T-helper 17 cell (primary cell): ENCODE measurements at places on chromosomes 1 and 21. TPM values are rescaled to one million over a fixed set of nuclear protein-coding genes. Genes with fewer than 3 reads are reported as not detected.

GRCh38 chr1:232831895-232832294 lies 26.7 kb downstream of the MAP10 start:
- H3K36me3 ChIP-seq = no peaks in the 10 kb centered on the region
- H3K4me3 ChIP-seq = no peak overlapping the region
- H3K27ac ChIP-seq = no peak overlapping the region
- H3K27me3 ChIP-seq = peaks cover 32% of the 10 kb centered on the region

- no peaks in the 10 kb centered on the region for H3K36me3 ChIP-seq
- no peak overlapping the region for H3K4me3 ChIP-seq
- peaks cover 19% of the 10 kb centered on the region for H3K27me3 ChIP-seq
- no peak for DNase-seq
- H3K27ac ChIP-seq = no peak overlapping the region
- no peaks in the 10 kb centered on the region for H3K4me1 ChIP-seq
Observed at GRCh38 chr1:115225993-115226685, 111.9 kb downstream of the NGF start.

DNA sequence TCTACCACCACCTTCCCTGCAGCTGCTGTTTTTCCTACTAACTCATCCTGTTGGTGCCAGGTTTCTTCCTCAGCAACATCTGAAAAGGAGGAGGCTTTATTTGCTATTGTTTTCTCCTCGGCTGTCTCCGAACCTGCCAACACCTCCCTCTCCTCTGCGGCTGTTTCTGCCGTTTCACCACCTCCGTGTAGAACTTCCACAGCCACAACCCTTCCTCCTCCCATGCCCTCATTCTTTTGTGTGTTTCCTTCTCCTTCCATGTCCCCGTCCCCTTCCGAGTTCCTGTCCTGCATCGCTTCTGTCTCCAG lies 59.0 kb upstream of the LRRC53 start:
- peaks cover 9% of the 10 kb centered on the region for H3K27me3 ChIP-seq
- DNase-seq = no peak
- H3K4me3 ChIP-seq = no peak overlapping the region
- H3K27ac ChIP-seq = no peak overlapping the region

CD164L2 gene
- not detected for total RNA-seq

FMN2 gene
- total RNA-seq = not detected

- no peak for DNase-seq
- H3K27ac ChIP-seq = no peak overlapping the region
- H3K27me3 ChIP-seq = no peaks in the 10 kb centered on the region
- no peaks in the 10 kb centered on the region for H3K36me3 ChIP-seq
- no peak overlapping the region for H3K4me3 ChIP-seq
- H3K4me1 ChIP-seq = peaks cover 12% of the 10 kb centered on the region
Observed at GRCh38 chr1:165879946-165880345, 52.5 kb downstream of the UCK2 start.

DNA sequence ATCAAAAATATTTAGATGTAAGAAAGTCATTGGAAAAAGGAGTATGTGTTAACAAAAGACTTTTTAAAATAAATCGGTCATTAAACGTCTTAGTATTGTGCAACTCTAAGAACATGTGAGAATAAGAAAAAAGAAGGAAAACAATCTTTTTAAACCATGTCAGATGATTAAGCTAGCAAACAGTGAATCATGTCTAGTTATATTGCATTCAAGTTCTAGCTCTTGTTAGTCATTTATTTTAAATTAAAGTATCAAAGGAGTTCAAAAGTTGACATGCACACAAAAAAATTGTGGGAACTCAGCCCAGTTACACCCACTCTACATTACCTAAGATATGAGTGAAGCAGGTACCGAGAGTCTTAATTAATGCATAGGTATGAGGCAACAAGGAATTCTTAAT lies 9.8 kb downstream of the FRRS1 start:
- H3K4me3 ChIP-seq = no peak overlapping the region
- no peak overlapping the region for H3K27ac ChIP-seq
- peaks cover 3% of the 10 kb centered on the region for H3K4me1 ChIP-seq
- H3K36me3 ChIP-seq = no peaks in the 10 kb centered on the region

DNA sequence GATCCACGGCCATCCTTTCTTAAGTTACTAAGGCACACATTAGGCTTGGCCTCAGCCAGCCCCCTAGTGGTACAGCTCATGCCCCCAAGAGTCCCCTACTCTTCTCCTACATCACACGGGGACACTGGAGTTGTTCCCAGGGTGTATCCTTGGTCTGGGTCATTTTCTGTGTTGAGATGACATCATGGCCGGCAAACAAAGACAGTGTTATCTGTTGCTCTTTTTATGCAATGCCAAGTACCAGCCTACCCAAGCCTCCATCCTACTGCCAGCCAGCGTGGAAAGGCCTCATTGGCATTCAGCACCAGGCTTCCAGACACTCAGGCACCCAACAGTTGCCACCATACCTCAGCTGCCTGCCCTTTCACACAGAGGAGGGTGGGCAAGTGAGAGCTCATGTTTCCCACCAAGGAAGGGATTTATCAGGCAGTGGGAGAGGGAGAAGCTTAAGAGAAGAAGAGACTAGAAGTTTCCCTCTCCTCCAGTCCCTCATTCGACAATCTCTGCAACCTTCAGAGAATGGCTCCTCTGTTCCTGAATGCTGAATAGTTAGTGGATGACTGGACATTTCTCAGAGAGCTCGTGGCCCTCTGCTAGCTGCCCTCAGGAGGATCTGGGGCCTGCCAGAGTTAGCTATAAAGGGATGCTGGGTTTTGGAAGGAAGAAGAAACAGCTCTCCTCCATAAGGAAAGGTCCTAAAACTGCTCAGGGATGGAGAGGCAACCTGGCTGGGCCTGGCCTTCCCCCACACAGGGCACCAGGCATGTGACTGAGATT lies 17.7 kb downstream of the CBR1 start:
- no peak for DNase-seq
- no peak overlapping the region for H3K4me3 ChIP-seq
- H3K27ac ChIP-seq = peak overlapping the region; percentile 47

GRCh38 chr1:39733161-39733560 lies 5.5 kb upstream of the PPIE start:
- H3K27ac ChIP-seq = no peak overlapping the region
- H3K4me1 ChIP-seq = no peaks in the 10 kb centered on the region
- peaks cover 7% of the 10 kb centered on the region for H3K36me3 ChIP-seq
- H3K27me3 ChIP-seq = peaks cover 69% of the 10 kb centered on the region
- H3K4me3 ChIP-seq = no peak overlapping the region

CASQ1 gene
- not detected for total RNA-seq

- DNase-seq = no peak
- H3K27me3 ChIP-seq = peaks cover 32% of the 10 kb centered on the region
- H3K27ac ChIP-seq = no peak overlapping the region
- H3K4me3 ChIP-seq = no peak overlapping the region
Observed at GRCh38 chr1:245409341-245410195, 254.8 kb downstream of the KIF26B start.

LEFTY1 gene
- total RNA-seq = 0.68 TPM

LEPROT gene
- 14.7 TPM for total RNA-seq

PHC2 gene
- 33.0 TPM for total RNA-seq

DNA sequence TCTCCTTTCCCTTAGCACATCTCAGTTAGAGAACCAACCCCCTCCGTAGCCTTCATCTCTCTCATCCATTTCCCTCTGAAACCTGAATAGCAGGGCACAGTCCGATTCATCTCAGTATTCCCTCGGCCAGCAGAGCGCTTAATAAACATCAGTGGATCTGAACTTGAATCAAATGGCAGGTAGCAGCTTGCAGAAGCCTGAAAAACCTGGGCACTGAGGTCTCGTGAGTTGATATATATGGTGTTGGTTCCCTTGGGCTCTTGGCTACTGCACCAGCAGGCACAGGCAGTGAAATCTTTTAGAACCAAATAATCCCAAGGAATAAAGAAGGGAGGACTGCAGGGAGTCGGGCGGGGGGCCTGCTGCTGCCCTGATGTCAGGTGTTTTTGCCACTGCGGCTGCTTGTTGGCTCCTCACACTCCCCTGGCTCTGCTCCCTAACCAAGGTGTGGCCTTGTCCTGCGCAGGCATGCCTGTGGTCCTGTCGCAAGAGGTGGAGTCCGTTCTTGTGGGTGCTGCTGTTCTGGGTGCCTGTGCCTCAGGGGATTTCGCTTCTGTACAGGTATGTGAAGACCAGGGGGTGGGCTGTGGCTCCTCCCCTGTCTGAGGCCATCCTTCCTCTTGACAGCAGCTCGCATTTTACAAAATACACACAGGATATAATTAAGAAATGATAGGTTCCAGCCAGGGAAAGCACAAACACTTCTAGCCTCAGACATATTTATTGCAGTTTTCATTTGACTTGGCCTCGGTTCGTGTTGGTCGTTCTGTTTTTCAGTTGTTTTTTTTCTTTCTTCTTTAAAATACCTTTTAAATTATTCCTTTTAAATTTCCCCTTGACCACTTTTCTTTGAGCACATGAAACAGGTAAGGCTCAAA lies 140.9 kb upstream of the HOOK1 start:
- peaks cover 6% of the 10 kb centered on the region for H3K4me1 ChIP-seq
- H3K4me3 ChIP-seq = no peak overlapping the region
- no peaks in the 10 kb centered on the region for H3K27me3 ChIP-seq
- peaks cover 4% of the 10 kb centered on the region for H3K36me3 ChIP-seq
- no peak for DNase-seq

TCHH gene
- 0.05 TPM for total RNA-seq

- peak overlapping the region; percentile 88 for H3K4me3 ChIP-seq
- no peaks in the 10 kb centered on the region for H3K27me3 ChIP-seq
- H3K27ac ChIP-seq = peak overlapping the region; percentile 90
- H3K36me3 ChIP-seq = peaks cover 13% of the 10 kb centered on the region
- H3K4me1 ChIP-seq = peaks cover 63% of the 10 kb centered on the region
Observed at GRCh38 chr1:22089787-22090186, 37.3 kb downstream of the CDC42 start.

DNA sequence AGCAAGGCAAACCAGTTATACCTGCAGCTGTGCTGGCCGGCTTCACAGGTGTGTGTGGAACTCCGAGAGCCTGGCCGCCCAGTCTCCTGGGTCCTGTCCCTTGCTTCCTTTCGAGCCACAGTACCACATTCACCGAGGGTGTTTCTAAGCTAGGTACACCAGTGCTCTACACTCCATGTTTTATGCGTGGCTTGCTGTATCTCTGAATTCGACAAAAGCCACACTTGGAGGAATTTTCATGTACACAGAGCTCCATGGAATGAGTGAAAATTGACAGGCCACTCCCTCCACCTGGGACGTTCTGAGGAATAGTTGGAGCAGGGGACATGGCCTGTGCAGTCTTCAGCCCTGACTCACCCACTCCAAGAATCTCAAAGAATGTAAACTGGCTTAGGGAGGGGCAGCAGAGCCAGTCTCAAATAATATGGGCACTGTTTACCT lies 14.0 kb downstream of the ETS2 start:
- H3K27me3 ChIP-seq = no peaks in the 10 kb centered on the region
- DNase-seq = no peak
- peaks cover 2% of the 10 kb centered on the region for H3K4me1 ChIP-seq
- H3K4me3 ChIP-seq = no peak overlapping the region
- H3K36me3 ChIP-seq = peaks cover 8% of the 10 kb centered on the region

DNA sequence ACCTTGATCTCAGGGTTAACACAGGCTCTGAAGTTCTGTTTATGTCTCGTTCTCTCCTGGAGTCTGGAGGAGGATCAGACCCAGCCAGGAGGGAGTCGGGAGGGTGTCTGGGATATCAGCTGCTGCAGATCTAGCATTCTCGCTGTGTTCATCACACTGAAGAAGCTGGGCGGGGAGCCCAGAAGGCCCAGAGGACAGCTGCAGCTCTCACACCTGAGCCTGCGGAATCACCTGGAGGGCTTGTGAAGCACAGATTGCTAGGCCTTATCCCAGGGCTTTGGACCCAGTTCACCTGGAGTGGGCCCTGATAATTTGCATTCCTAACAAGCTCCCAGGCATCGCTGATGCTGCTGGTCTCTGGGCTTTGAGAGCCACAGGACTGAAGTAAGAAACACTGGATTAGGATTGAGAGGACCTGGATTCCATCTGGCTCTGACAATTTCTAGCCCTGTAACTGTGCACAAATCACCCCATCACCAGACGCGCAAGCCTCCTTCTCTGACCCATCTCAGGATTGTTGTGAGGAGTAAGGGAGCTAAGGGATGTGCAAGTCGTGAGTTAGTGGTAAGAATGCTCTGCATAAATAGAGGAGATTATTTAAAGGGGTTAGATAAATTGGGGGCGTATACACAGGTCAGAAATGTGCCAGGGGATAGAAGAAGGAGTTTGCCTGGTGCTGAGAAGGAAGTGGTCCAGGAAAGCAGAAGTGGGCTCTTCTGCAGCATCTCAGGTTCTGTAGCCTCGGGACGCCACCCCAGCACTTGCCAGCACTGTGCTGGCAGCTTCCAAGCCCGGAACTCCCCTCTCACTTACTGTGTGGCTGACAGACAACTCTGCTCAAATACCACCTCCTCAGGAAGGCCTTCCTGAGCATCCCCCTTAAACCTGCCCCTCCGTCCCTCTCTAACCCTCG lies 19.1 kb downstream of the ABCA4 start:
- peaks cover 47% of the 10 kb centered on the region for H3K27me3 ChIP-seq
- no peaks in the 10 kb centered on the region for H3K36me3 ChIP-seq
- no peak overlapping the region for H3K27ac ChIP-seq
- DNase-seq = no peak
- H3K4me1 ChIP-seq = peaks cover 4% of the 10 kb centered on the region

- DNase-seq = no peak
- H3K4me1 ChIP-seq = no peaks in the 10 kb centered on the region
- H3K36me3 ChIP-seq = peaks cover 3% of the 10 kb centered on the region
- no peaks in the 10 kb centered on the region for H3K27me3 ChIP-seq
Observed at GRCh38 chr1:112546076-112546475, 37.3 kb downstream of the WNT2B start.

DNA sequence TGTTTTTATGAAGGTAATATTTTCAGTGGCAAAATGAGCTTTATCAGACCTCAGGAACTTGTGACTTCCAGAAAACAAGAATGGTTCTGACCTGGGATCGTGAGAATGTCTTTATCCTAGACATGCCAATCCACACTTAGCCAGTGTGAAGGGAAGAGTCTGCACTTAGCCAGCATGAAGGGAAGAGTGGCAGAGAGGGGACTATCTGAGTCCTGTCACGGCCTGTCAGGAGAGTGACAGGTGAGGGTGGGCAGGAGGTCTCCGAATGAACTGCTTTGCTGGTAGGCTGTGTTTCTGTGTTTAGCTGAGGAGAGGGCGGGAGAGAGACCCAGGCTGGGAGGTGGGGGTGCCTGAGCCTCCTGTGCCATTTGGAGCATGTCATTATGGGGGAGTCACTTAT lies 173.1 kb downstream of the KIF26B start:
- peaks cover 28% of the 10 kb centered on the region for H3K27me3 ChIP-seq
- H3K4me3 ChIP-seq = no peak overlapping the region
- no peak for DNase-seq
- no peaks in the 10 kb centered on the region for H3K4me1 ChIP-seq
- H3K27ac ChIP-seq = no peak overlapping the region
- no peaks in the 10 kb centered on the region for H3K36me3 ChIP-seq

GRCh38 chr1:11888877-11889208 lies 30.1 kb upstream of the NPPB start:
- H3K27me3 ChIP-seq = peaks cover 44% of the 10 kb centered on the region
- no peak for DNase-seq
- peaks cover 5% of the 10 kb centered on the region for H3K4me1 ChIP-seq

- H3K27ac ChIP-seq = no peak overlapping the region
- H3K4me3 ChIP-seq = no peak overlapping the region
- H3K27me3 ChIP-seq = no peaks in the 10 kb centered on the region
- DNase-seq = no peak
Observed at GRCh38 chr1:100219883-100220282, 29.8 kb downstream of the DBT start.

S100A12 gene
- total RNA-seq = 9.1 TPM
